ENCODE measurements at places on chromosomes 7 and 10.

GRCh38 chr10:7043055-7043653 is 367.7 kb downstream of the SFMBT2 start:
- no peak for DNase-seq

DNA sequence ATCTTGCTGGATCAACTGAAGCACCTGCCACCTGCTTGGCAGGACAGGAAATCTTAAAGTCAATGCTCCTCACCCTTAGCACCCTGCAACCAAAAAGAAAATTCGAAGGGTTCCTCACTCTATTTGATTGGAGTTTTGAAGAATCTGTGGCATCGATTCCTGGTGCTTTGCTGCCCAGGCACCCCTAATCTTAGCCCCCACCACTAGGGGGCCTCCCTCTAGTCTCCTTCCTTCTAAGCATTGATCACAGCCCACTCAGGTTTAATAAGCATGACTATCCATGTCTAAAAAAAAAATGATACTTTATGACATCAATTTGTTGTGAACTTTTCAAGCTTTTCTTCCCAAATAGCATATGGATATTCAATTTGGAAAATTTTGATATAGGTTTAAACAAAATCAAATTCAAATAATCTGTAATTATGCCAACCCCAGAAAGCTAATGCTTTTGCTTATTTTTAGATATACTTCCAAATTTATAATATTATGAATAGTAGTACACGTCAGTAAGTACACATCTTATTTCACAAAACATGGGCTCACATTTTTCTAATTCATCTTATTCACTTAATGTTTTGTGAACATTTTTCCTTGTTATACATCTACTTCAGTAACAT is 45.3 kb downstream of the NRG3 start:
- no peak for DNase-seq

DNA sequence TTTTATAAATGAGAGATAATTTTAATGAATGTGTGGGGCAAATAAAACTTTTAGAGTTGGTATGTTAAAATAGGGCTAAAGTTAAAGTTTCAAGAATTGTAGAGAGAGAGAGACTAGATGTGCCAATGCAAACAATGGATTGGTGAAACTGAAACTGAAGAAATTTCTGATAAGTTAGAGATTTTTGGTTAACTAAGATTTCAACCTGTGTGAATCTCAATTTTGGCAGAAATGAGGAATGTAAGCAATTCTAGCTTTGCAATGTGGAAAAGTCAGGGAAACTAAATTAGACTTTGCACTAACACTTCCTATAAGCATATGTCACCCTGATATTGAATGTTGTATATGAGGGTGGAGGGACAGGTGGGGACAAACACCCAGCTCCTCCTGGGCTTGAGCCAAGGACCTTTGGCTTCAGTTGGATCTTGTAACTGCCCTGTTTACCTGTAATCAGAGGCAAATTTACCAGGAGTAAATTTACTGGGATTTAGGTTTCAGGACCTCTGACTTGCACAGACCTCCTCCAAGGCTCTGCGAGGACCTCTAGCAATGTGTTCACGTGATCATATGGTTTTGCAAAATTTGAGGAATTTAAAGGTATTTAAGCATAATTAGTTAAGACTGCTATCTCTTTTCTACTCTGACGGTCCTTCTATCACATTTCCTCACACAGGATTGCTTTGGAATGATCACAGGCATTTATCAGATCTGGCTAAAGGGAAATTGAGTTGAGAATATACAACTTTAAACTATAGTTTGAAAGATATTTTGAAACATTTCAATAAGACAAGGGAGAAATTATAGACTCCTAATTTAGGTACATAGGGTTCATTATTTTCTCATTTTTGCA is 33.1 kb upstream of the RPA3 start:
- no peak for DNase-seq

DNA sequence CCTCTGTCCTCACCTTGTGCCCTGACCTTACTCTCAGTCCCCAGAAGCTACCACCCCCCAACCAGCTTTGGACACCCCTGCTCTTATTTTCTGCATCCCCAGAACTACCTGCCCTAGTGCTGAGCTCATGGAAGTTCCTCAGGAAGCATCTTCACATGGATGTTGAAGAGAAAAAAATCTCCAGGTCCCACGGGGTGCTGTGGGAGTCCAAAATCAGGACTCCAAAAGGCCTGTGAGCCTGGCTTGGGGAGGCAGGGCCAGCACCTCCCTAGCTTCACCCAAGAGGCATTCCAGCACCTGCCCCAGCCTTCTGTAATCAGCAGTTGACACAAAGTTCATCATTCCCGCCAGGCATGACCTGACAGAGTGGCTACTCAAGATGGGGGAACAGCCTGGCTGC is 20.7 kb upstream of the GDF10 start:
- no peak for DNase-seq

GRCh38 chr10:624605-625332 is 64.7 kb downstream of the DIP2C start:
- peak; percentile 56 for DNase-seq

DNA sequence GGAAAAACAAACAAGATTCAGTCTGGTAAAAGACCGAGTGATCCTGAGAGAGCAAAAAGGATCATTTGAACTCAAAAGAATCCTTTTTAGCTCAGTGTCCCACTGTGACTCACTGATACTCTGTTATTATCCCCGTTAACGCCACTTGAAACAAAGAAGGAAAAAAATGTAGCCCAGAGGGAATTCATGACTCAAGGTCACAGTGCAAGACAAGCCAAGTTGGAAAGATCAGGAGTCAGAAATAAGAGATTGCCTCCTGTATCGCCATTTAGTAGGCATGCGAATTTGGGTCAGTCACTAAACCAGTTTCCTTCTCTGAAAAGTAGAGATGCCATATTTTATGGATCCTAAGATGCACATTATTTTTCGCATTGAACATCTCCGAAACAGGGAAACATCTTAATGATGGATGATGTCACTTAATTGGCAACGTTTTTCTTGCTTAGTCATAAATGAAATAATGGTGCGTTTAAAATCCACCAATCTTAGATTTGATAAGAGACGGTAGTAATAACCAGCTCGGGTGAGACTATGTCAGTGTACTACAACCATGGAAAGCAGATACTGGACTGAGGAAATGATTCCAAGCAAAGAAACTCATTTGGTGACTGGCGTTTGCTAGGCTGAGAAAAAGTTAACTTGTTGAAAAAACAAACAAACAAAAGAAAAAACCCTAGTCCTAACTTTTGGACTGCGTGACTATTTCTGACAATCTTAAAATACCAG is 502.0 kb upstream of the CELF2 start:
- no peak for DNase-seq

GRCh38 chr10:89296220-89296648 is 5.6 kb upstream of the IFIT2 start:
- no peak for DNase-seq

DNA sequence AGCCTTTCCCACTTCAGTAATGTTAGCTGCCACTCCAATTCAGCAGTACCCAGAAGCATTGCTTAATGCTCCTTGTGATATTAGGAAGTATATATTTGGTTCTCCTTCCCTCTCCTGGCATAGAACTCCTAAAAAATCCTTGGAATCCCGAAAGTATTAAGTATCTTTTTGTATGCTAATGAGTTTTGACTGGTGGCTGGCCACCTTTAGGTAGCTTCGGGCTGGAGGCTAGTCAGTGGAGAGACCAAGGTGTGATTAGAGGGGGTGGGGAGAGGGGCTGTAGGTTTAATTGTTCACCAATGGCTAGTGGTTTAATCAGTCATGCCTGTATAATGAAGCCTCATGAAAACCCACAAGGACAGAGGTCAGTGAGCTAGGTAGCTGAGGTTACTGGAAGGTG is 12.2 kb downstream of the COMTD1 start:
- no peak for DNase-seq

- no peak for DNase-seq
Measured at GRCh38 chr10:69508738-69509340, 57.6 kb downstream of the TSPAN15 start.

GRCh38 chr10:62386356-62387320 is 12.5 kb downstream of the ZNF365 start:
- DNase-seq: no peak

GRCh38 chr7:23473844-23474093 is 3.5 kb upstream of the IGF2BP3 start:
- DNase-seq: no peak

DNA sequence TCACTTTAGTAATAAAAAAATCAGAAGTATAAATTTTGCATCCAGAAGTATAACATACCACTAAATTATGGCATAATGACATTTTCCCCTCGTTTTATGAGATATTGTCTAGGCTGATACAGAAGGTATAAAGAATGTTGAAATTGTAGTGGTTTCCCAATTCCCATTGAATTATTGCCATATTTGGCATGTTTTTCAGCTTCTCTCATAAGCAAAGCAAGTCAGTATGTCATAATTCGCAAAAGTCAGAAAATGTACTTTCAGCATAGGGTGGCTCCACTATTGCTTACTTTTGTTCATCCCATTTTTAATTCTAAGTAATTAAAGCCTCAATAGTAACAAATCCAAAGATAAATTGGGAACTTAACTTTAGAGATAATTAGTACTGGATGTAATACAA is 19.7 kb upstream of the PTPRZ1 start:
- DNase-seq: no peak

- DNase-seq: no peak
Measured at GRCh38 chr10:64040781-64041180, 519.6 kb downstream of the REEP3 start.

- no peak for DNase-seq
Measured at GRCh38 chr10:18650404-18650997, 886 bp downstream of the NSUN6 start.

DNA sequence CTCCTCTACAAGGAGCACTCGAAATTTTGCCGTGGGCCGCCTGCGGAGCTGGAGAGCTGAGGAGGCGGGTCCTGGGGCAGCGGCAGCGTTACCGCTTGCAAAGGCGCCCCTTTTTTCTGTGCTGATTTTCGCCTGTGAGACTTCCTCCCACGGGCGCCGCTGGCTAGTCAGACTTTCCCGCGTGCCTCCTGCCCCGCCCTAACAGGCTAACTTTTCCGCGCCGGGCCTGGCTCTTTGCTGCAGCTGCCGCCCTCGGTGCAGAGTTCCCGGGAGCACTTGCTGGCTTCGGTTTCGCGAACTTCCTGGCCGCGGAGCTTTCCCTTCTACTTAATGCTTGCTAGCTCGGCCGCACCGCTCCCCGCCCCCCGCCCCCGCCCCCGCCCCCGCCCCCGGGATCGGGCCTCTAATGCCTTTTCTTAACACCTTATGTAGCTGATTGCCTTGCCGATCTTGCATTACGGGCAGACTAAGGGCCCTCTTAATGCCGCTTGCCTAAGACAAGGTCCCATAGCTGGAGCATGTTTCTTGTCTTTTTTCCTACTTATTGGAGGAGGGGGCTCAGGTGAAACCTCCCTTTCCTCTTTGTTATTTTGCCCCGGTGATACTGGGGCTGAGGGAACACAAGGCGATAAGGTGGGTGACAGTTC is 37.9 kb upstream of the RASGEF1A start:
- peak; percentile 30 for DNase-seq

GRCh38 chr7:95922191-95922590 is 149.8 kb downstream of the DYNC1I1 start:
- no peak for DNase-seq

DNA sequence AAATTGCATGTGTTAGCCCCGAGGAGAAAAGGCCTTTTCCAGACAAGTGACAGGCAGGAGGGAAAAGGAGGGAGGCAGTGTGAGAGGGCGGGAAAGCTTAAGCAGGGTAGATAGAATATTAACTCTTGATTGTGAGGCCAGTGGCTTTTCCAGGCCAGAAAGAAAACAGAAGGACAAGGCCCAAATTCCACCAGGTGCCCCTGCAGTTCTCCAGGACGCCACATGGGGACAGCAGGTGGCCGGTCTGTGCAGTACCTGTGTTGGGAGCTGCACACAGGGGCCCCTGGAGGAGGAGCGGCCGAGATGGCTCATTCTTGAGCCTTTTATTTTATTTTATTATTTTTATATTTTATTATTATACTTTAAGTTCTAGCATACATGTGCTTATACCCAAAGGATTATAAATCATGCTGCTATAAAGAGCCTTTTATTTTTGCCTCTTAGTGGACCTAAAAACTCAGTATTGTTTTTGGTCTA is 141.3 kb upstream of the KLF14 start:
- peak; percentile 16 for DNase-seq

DNA sequence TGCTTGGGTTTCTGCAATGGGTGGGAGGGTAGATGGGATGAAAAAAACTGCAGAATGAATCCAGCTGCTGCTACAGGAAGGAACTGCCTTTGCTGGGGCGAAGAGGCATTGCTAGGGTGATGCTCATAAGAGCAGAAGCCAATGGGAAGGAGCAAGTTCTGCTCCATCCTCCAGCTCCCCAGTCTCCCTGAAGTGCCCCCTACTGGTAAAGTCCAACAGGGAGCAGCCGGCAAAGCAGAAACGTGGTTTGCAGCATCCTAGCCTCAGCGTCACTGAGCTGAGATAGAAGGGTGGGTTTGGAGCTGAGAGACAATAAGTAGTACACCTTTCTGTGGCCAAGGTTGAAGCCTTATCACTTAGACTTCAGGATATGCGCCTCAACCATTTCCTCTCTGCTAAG is 220.5 kb downstream of the CCSER2 start:
- DNase-seq: no peak

- DNase-seq: no peak
Measured at GRCh38 chr10:11701451-11702095, 40.6 kb upstream of the ECHDC3 start.

- DNase-seq: no peak
Measured at GRCh38 chr10:74120911-74121310, 29.7 kb downstream of the AP3M1 start.

DNA sequence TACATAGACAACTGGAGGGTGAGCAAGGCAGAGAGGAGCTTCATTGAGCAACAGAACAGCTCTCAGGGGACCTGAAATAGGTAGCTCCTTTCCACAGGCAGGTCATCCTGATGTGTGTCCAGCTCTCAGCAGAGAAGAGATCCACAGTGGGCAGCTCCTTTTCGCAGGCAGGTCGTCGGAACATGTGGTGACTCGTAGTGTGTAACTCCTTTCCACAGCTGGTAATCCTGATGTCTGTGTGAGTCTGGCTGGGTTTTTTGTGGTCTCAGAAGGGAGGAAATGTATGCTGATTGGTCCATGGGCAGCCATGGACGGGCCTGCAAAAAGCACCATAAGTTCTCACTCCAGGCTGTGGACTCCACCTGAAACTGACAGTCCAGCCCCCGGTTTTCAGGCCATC is 24.4 kb upstream of the TES start:
- no peak for DNase-seq

Measured in NCI-H1417 (cell line).